ENCODE measurements at places on chromosomes 13 and 19.

DNA sequence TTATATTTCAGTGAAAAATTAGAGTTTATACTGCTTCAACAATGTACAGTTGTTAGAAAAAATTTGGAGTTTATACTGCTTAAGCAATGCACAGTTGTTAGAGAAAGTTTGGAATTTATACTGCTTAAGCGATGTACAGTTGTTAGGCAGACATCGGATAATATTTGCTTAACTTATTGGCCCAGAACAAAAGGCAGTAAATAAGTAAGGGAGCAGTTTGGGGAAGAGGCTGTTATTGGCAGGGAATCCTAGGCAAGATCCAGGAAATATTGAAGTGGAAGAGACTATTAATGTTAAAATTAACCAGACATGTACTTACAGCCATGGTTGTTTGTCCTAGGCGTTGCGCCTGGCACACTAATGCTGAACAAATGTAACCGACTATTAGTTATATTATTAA lies 166.9 kb downstream of the GPC5 start:
- no peak for DNase-seq

GRCh38 chr13:43206838-43207237 lies 183.5 kb downstream of the DNAJC15 start:
- no peak for DNase-seq

DNA sequence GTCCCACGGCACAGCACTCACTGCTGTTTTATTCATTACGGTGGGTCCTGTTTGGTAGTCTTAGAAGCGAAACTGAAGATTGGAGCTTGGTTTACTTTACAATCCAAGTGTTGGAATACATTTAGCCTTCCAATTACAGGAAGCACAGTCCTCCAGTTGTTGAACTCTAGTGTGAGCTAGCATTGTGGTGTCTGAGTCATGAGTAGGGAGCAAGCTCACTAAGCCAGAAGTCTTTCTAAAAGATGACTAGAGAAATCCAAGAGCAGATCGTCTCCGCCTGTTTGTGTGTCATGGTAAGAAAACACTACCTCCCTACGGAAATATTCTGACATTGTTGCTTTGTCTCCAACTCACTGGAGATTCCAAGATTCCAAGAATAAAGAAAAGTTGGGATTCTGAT lies 10.1 kb upstream of the SHISA2 start:
- DNase-seq, result no peak

GRCh38 chr13:85995788-85996418 lies 196.7 kb upstream of the SLITRK6 start:
- DNase-seq, result no peak

- DNase-seq, result no peak
These were observed 2.4 kb downstream of the TIMM13 start for GRCh38 chr19:2424686-2425621.

- DNase-seq, result no peak
These were observed 73.7 kb downstream of the COG6 start for GRCh38 chr13:39729156-39729555.

- DNase-seq, result no peak
These were observed 260.0 kb downstream of the FGF14 start for GRCh38 chr13:102141625-102142472.

DNA sequence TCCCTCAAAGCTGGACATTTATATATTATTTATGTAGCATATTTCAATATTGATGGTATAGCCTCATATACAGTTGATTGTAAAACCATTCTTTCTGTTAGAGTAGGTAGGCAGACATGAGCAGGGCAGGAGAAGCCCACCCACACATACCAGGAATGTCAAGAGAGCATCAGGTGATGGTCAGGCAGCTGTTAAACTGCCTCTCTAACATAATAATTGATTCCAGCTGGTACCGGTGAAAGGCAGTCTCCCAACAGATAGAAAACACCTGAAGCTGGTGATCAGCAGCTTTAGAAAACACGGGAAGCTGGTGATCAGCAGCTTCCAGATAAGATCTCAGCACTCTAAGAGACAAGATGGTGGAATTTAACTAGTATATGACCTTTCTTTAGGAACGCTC lies 132.9 kb downstream of the SLITRK6 start:
- no peak for DNase-seq

DNA sequence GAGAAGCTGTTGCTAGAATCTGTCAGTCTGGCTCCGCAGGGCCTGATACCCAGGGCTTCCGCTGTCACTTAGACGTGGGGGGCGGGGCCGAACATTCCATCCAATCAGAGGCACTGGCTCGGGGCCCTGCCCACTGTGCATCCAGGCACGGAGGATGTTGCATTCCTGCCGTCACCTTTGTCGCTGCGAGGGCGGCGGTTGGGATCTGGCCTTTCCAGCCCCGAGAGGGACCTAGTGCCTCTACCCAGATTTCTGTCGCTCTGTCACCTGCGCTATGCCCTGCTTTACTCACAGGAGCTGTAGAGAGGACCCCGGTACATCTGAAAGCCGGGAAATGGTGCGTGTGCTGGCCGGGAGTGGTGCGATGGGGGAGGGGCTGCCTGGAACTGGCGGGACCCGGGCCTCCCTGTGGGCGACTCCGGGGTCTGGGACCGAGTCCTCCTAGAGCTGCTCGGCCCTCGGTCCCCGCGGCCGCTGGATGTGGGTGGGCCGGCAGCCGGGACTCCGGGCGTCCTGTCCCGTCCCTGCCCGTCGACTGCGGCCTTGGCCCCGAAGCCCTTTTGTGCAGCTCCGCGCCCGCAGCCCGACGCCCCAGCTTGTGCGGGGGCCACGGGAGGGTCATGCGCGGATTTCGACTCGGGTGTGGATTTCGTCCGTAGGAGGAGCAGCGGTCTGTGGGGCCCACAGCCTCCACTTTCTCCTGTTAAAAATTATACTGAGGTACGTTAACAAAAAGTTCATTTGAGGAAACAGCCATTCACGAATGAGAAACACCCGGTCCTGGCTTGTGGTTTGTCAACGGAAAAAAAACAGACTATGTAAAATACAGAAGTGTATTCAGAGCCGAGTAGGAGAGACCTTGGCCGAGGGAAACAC lies at the start of gene ZNF439:
TSS of gene ZNF439 (plus strand) at position 133 of the 876 bp plus-strand sequence. CDS start at position 275, 142 bp downstream.
- peak; percentile 14 for DNase-seq

All from NCI-H187 treated with DMSO at 0.1 percent for 48 hours (cell line).